KG1 (cell line): ENCODE measurements at places on chromosomes 12 and 14.

GRCh38 chr12:96064271-96064670 is 28.9 kb upstream of the LTA4H start:
- DNase-seq, result peak; percentile 11

DNA sequence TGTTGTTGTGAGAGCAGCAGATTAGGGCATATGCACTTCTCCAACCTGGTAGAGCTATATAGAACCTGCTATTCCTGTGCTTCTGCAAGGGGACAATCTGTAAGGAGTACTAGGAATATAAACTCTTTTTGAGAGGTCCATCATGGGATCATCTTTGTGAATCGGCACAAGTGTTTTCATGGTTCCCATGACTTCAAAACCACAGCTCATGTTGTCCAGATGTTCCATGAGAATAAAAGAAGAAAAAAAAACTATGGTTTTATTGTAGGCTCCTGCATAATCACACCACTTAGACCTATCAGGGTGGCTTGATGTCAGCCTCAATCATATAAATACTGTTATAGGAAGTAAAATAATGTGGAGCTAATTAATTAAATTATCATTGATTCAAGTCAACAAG is 311.4 kb upstream of the ATP2B1 start:
- DNase-seq, result no peak

DNA sequence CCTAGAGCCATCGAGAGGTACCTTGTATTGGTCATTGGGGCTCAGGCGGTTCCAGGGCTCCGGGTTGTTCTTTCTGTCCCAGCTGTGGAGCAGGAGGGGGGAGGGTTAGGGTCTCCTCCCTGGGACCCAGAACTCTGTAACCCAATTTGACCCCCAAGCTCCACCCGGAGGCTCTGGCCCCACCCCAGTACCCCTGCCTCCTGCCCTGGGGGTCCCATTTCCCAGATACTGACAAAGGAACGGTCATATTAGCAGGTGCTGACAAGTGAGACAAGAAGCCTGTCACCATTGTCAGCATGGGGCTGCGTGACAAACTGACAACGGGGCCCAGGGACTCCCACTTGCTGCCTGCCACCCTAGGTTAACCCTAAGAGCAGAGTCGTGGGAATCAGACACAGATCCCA is 6.2 kb downstream of the SHMT2 start:
- DNase-seq, result no peak

DNA sequence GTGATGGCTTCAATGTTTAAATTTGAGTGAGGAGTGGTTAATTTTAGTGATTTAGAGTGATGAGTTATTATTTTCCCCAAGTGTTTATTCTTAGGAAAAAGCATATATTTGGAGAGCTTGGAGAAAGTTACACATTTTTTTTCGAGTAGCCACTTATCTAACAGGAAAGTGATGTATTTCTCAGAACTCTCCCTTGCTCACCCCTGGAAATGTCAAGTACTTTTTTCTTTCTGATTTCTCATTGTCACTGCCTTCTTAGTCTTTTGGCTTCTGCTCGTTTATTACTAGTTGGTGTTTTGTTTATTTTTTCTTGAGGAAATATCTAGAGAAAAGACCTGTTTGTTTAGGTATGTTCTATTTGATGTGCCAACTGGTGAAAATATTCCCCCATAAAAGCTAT is 58.8 kb downstream of the AEBP2 start:
- DNase-seq, result no peak

- DNase-seq, result no peak
Measured at GRCh38 chr12:64525461-64526160, 73.7 kb downstream of the TBK1 start.

- DNase-seq, result no peak
Measured at GRCh38 chr12:47722136-47722834, 3.0 kb downstream of the ENDOU start.

GRCh38 chr12:1201886-1202285 is 210.9 kb downstream of the ERC1 start:
- peak; percentile 14 for DNase-seq

DNA sequence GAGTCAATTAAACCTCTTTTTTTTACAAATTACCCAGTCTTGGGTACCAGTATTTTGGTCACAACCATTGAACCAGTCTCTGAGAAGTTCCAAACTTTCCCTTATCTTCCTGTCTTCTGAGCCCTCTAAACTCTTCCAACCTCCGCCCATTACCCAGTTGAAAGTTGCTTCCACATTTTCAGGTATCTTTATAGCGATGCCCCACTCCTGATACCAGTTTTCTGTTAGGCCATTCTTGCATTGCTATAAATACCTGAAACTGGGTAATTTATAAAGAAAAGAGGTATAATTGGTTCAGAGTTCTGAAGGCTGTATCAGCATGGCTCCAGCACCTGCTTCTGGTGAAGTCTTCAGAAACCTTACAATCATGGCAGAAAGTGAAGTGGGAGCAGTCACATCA is 31.7 kb downstream of the TTC5 start:
- DNase-seq, result no peak

GRCh38 chr12:3988519-3989217 is 115.5 kb upstream of the PARP11 start:
- DNase-seq, result peak; percentile 29

GRCh38 chr12:3097186-3097804 is 20.1 kb downstream of the TSPAN9 start:
- DNase-seq, result no peak

DNA sequence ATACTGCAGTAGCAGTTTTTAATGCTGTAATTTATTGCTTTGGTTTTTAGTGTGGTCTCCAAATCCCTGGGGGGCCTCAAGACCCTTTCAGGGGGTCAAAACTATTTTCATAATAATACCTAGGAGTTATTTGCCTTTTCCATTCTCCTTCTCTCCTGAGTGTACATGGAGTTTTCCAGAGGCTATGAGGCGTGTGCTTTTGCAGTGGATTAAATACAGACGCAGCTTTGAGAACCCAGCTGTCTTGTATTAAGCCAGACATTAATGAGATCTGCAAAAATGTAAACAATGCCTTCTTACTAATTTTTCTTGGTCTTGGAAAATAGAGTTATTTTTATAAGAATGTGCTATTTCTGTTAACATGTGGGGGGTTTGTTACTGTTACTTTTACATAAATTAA is 68.6 kb downstream of the SLC25A47 start:
- DNase-seq, result no peak

DNA sequence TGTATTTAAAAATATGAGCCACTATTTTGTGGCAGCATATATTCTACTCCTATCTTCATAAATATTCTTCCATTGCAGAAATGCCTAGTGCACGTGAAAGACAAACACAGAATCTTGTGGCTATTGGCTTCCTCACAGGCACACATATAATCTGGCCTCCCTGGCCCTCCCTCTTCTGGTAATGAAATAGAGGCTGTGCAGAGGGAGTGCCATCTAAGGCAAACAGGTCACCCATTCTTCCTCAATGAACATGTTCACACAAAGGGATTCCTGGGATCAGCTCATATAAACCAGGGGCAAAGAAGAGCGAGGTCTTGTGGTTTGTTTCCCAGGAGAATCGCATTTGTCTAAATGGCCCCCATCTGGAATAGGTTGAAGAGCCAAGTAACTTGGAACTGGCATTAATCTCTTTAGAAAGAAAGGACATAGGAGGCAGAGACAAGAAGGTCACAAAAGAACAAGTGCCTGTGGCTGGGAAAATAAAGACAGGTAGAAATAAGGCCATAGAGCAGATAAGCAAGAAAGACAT is 171.6 kb upstream of the PTPRQ start:
- no peak for DNase-seq

GRCh38 chr14:96502621-96503305 is 581 bp downstream of the PAPOLA start:
- no peak for DNase-seq

GRCh38 chr12:4812624-4813327 is 92.6 kb downstream of the GALNT8 start:
- no peak for DNase-seq

- no peak for DNase-seq
Measured at GRCh38 chr14:24964591-24964990, 85.4 kb downstream of the STXBP6 start.
